ENCODE measurements at places on chromosomes 12 and 14.
A peak's percentile ranks its signal among the peaks of the same experiment; 100 is the strongest.

DNA sequence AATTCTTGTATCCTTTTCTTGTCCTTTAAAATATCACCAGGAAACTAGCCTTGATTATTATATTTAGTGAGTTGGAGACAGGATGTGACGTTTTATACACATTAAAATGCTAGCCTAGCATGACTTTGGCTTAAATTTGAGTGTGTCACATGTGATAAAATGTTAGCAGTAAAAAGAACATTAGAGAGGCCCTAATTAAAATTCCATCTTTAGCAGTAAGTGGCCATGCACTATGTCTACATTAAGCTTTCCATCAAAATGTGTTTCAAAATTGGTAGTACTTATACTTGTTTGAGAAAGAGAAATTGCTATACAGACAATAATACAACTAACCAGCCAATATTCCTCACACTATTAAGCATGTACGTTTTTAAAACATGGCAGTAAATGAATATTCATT is 29.9 kb upstream of the MGAT4C start:
- DNase-seq = no peak

GRCh38 chr12:130097342-130097741 is 64.9 kb upstream of the FZD10 start:
- DNase-seq = no peak

- no peak for DNase-seq
Measured at GRCh38 chr14:68680541-68681051, 112.3 kb downstream of the ZFP36L1 start.

DNA sequence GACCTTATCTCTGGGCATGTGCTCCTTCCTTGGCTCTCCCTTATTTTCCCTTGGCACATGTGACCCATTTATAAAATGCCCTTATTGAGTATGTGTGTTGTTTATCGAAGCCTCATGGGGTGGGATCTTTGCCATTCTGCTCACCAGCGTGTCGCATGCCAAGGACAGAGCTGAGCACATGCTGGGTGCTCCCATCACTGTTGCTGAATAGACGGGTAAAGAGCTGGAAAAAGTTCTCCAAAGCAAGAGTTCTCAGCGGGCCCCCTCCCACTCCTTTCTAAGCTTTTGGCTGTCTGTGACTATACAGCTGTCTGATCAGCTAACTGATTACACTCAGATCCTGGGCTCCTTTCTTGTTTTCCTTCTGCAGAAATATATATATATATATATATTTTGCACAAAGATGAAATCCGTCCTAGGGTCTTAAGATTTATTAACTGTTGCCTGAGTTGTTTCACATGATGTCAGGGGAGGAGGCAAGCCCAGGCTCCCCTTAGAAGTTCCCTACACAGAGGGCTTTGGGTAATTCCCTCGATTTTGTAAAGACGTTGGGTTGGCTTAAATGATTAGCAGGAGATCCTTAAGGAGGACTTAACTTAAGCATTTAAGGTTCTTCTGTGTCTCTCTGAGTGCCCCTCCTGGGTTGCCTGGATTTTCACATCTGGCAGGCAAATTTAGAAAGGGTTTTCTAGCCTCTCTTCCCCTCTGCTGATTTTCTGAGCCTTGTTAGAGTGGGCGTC is 71.6 kb downstream of the TMEM132C start:
- no peak for DNase-seq

DNA sequence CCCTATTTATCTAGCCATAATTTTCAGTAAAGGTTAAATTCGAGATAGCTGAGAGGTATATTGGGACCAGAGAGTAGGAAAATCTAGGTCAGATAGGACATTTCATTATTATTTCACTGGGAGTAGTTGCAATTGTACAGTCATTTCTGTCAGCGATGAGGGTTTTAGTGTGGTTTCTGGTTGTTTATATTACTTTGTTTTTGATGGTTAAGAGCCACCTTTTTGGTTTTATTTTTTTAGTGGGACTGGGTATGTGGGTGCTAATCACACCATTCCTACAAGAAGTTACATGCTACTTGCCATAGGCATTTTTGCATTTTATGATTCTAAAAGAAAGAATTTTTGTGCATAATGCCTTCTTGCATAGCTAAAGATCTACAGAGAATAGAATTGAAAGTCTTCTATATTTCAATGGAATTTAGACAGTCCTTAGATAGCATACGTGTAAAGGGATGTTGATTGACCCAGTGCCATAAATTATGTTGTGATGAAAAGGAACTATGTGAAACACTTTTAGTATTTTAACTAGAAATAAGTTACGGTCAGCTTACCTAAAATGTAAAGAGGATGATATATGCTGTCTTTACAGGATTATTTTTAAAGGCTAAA is 85.2 kb downstream of the KTN1 start:
- DNase-seq = no peak

DNA sequence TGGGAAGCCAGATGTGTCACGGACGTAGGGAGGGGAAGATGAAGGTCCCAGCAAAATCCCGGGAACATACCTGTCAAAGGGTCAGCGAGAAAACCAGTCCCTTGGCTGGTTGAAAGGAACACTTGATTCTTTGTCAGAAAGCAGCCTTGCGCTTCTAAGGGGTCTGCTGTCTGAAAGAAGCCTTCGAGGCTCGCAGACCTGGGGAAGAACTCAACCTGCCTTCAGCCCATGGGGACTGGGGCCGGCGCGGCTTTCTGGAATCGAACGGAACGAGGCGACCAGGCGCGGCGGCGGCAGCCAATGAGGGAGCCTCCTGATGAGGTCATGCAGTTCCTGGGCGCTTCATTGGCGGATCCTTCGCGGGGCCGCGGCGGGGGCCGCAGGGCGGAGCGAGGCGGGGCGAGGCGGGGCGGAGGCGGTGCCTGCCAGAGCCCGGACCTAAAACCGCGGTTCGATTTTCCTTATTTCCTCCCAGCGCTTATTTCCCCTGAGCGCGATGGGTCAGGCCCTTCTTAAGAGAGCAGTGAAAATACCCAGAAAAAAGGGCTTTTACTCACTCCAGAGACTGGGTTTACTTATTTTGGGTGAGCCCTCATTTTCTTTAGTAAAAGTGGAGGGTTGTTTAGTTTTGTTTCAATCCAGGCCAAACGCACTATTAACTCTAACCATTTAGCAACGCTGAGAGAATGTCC is 11.8 kb upstream of the TTC7B start:
- peak; percentile 79 for DNase-seq
